Nephron progenitor cell (in vitro differentiated cells): ENCODE measurements at places on chromosomes 3 and 15.

- DNase-seq: no peak
These were observed 27.6 kb downstream of the FBXW12 start for GRCh38 chr3:48399387-48400172.

- DNase-seq: no peak
These were observed 322.1 kb downstream of the MEX3B start for GRCh38 chr15:81723701-81724100.

DNA sequence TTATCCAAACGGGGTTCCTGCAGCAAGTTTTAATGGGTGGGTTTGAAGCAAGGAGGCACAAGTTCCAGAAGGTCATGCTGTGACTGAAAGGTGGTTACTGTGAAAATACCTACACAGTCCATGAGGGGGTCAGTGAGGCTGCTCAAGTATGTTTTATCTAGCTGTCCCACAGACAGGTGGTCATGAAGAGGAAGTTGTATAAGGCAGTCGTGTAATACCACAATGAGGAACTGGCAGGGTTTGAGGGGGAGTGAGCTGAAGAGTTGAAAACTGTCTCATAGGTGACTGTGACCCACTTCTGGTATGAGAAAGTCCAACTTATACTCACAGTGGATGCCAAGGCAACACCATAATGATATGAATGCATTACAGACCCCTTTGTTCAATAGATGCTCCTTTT lies 856.8 kb downstream of the OTOL1 start:
- DNase-seq: no peak

DNA sequence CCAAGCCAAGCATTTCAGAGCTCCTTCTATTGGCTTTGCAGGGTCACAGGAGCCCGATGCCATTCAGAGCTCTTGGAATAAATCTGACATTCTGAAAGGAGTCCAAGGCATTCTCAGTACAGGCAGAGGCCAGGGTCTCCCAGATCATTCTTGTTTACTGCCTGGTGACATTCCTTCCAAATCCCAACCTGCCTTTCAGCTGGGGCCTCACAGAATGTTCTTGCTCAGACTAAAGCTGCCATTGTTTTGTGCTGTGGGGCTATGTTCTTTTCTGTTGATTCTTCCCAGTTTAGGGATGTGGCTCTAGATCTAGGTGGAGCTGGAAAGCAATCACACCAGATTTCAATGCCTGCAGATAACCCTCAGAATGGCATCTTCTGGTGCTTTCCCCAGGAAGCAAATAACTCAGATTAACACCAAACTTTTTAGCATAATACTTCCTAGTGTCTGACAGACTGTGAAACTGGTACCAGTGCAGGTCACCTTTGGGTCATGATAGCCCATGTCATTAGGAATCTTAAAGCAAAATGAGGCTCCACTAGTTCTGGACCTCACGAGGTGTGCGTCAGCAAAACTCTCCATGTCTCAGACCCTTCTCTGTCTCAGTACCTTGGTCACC lies 166.9 kb downstream of the CHST2 start:
- DNase-seq: no peak

DNA sequence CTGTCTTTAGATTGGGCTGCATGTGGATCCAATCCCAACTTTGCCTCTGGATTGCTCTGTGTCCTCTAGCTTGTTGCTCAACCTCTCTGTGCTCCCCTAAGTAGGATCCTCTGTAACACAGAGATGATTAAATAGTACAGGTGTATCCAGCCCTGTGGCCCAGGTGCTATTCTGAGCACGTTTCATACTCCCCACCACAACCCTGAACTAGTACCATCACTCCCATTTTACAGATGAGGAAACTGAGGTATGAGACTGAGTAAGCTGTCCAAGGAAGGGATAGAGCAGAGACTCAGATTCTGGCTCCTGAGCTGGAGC lies 7.2 kb downstream of the ISG20 start:
- DNase-seq: no peak

- DNase-seq: no peak
These were observed 24.5 kb upstream of the RNF111 start for GRCh38 chr15:58962662-58963565.

GRCh38 chr15:31269816-31270575 lies 56.6 kb upstream of the KLF13 start:
- DNase-seq: no peak

GRCh38 chr3:185687271-185687878 lies 101.3 kb downstream of the SENP2 start:
- DNase-seq: no peak

DNA sequence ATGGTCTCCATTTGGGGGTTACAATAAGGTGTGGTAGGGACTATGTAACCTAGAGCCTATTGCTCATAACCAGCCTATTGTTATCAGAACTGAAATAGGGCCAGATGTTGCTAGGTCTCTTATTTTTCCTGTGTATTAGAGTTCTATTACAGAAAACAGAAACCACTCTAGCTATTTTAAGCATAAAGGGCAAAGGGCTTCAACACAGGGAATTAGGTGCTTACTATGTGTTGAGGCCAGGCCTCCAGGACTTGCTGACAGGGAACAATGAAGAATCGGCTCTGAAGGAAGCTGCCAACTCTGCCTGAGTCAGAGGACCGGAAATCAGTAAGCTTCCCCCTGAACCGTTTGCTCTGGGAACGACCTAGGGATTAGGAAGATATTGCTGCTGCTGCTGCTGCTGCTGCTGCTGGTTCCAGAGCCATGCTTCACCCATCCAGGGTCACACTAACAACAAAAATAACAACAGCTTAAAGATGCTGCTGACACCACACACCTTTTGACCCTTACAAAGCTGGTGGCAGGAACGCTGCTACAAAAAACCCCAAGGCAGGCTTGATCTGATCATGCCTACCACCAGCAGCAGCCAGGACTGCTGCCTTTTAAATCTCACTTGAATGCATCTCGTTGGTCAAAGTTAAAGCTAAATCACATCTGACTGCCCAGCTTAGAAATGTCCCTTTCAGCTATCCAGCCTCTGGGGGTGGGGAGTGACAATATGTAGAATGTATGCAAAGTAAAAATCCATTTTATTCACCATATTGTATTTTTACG lies 276.9 kb upstream of the IL12A start:
- no peak for DNase-seq

DNA sequence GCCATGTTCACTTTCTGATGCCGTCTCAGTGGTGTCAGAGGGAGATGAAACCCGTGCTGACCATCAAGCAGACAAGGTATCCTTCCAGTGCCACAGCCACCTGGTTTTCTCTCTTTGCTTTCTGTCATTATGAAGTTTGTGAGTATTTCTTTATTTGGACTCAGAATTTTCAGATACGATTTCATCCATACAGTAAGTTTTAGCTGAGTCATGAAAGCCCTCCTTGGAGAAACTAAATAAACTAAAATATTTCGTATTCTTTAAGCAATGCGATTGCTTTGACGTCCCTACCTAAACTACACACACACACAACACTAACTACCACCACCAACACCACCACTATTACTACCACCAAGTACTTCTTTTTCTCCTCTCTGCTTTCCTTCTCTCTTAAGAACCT lies 350.1 kb downstream of the NTRK3 start:
- DNase-seq: no peak

DNA sequence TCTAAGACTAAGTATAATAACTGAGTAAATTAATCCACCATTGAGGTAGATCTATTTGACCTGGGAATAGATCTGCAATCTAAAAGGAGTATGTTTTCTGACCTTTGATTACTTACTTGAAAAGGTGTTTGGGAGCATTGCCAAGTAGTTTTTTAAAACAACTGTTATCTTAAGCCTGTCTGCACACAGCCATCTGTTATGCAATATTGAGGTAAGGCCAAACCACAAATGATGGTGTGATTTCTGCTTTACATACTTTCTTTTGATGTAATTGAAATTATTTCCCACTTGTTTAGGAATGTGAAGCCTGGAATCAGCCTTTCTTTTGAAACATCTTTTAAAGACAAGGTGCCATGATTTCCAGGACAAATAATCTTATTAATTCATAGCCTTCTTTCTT lies 274.0 kb downstream of the BBX start:
- no peak for DNase-seq

DNA sequence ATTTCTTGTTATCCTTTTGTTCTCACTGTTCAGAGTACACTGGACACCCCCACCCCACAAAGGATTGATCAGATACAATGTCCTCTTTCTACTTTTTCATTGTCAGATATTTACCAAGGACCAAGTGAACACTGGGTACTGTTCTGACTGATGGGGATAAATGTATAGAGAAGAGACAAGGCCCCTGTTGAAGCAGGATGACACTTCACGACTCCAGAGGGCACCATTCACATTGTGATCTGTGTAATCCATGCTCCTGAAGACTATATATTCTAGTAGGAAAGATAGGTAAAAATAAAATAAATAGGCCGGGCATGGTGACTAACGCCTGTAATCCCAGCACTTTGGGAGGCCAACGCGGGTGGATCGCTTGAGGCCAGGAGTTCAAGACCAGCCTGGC lies 7.2 kb upstream of the CRYGS start:
- no peak for DNase-seq

GRCh38 chr3:67484085-67484484 lies 170.3 kb downstream of the SUCLG2 start:
- no peak for DNase-seq

DNA sequence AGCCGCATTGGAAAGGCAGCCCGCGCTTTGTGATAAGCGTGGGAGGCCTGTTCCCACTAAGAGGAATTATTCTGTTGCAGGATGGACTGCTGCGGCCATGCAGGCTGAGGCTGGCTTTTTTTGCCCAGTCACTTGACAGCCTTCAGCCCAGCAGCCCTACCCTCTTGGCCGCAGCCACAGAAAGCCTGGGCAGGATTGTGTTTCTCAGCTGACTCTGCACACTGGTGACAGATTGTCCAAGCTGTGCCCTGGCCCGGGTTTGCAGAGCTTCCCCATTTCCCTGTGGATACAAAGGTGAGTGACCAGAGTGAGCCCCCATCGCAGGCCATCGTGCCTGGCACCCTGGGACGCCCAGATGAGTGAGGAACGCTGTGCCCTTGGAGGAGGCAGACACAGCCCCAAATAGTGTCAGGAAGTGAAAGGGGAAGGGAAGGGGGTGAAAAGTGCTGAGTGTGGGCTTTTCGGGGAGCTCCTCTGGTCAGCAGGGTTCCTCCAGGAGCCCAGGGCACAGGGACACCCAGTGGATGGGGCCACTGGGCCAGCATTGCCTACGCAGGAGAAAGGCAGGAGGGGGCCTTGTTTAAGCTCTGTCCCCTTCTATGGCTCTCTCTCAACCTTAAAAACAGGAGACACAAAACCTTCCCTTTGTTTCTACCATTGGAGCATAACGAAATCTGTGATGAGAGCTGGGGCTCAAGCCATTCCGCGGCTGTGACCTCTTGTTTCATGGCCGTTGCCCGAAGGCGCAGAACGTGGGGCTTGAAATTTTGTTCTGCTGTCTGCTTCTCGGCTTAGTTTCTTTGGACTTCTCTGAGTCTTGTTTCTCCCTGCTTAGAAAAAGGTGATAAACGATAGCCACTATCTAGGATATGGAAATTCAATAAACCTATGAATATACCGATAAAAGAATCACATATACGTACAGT lies 91.5 kb upstream of the MEF2A start:
- no peak for DNase-seq

DNA sequence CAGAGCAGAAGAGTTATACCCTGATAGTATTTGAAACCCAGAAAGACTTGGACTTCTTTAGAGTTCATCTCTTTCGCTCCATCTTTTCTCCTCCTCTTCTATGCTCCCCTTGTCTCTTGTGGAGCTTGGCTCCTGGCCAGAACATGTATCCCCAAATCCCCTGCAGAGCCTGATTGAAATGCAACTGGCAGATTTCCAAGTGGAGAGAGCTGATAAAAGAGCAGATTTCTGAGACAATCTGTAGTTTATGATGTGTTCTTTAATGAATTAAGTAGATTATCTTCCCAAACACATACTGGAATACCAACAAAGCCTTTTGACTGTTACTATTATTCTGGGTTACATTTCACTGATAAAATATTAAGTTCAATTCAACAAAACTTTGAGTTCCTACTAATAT lies 33.4 kb downstream of the UNC13C start:
- DNase-seq: no peak

- no peak for DNase-seq
These were observed 138.0 kb upstream of the SMAD3 start for GRCh38 chr15:66927201-66928077.

- DNase-seq: no peak
These were observed 9.2 kb downstream of the ASB14 start for GRCh38 chr3:57283334-57283733.

DNA sequence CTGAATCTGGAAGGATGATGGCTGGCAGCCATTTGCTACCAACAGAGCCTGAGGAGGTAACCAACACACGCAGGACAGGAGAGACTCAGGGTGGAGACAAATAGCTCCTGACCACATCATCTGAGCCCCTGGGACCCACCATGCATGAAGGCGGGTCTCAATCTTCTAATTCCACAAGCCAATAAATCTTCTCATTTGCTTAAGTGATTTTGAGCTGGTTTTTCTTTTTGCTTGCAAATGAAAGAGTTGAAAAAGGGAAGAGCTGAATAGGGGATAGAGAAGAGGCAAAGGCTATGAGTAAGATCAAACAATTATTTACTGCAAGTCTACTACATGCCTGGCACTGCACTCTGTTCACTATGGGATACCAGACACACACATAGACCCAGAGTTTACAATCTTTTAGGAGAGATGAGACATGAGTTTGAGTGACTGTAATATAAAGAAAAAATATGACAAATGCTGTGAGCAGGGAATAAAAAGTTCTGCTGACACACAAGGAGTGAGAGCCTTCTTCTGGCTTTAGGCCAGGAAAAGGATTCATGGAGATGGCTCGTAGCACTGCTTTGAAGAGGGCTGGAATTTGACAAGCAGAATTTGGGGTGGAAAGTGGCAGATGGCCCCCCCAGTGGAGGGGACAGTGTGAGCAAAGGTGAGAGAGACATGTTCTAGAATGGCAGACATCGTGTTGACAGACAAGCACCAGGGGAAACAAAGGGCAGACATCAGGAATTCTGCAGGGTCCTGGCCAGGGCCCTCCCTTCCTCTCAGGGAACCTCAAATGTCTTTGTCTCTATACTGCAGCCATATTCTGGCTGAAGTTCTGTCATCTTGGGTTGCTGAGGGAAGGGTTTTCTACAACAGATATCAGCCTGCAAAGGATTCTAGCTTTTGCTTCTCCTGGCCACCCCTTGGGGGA lies 69.8 kb upstream of the WNT5A start:
- no peak for DNase-seq

- DNase-seq: no peak
These were observed 351.6 kb downstream of the GAP43 start for GRCh38 chr3:115974940-115975339.

DNA sequence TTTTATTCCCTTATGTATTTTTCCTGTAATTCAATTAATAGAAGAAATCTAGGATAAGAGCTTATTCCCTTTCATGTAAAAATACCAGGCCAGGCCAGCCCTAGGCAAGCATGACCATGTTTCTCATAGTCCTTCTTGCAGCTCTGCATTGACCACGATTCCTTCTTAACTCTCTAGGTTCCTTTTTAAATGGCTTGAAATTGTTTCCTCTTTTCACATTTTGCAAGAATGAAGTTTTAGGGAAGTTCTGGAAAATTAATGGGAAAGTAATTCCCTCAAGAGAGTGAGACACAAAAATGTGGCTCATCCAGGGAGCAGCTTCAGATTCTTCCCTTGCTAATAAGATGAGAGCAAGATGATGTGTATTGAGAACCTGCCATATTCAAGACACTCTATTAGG lies 116.5 kb upstream of the FGF7 start:
- no peak for DNase-seq
